MG63 (cell line): ENCODE measurements at places on chromosomes 3 and 15.

GRCh38 chr3:100069472-100069871 lies 44.8 kb downstream of the FILIP1L start:
- DNase-seq, result no peak

DNA sequence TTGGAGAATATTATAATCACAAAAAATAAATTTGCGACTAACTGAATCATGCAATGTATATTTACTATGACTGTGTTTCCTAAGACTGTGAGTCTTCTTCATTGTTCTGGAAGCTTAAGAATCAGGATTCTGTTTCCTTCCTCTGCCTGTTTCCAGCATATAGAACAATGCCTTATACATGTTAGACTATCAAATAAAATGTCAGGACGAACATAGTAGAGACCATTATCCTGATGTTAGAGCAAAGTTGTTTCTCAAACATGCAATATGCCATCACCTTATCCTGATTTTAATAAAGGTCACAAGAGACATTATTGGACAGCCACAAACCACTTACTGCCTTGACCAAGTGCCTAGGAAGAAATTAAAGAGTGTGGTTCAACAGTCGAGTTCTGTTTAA lies 457.4 kb upstream of the AGTR1 start:
- no peak for DNase-seq

GRCh38 chr15:36544518-36545466 lies 34.6 kb upstream of the CDIN1 start:
- DNase-seq, result no peak

DNA sequence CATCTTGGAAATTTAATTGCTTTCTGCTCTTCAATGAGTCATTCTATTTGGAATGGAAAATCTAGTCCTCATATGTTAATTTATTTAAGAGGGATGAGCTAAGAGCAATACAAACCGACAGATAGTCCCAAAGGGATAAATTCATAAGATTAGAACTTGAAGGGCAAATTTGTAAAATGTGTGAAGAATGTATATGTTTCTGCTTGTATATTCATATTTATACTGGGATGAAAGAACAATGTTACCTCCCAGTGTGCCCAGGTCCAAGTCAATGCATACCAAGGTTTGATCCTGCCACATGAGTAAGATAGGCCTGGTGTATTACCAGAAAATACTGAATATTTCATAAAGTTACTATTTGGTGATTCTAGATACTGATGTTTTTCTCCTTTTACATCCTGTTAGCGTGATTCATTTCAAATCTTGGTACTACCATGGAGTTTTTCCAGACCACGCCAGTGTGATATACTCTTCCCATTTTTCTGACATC lies 255.6 kb upstream of the SEMA6D start:
- no peak for DNase-seq

GRCh38 chr15:84714821-84715220 lies 1.1 kb downstream of the SEC11A start:
- no peak for DNase-seq

- DNase-seq, result no peak
Observed at GRCh38 chr3:197445896-197446699, 109.7 kb downstream of the BDH1 start.

GRCh38 chr3:119589102-119589773 lies 8.4 kb upstream of the PLA1A start:
- DNase-seq, result no peak

DNA sequence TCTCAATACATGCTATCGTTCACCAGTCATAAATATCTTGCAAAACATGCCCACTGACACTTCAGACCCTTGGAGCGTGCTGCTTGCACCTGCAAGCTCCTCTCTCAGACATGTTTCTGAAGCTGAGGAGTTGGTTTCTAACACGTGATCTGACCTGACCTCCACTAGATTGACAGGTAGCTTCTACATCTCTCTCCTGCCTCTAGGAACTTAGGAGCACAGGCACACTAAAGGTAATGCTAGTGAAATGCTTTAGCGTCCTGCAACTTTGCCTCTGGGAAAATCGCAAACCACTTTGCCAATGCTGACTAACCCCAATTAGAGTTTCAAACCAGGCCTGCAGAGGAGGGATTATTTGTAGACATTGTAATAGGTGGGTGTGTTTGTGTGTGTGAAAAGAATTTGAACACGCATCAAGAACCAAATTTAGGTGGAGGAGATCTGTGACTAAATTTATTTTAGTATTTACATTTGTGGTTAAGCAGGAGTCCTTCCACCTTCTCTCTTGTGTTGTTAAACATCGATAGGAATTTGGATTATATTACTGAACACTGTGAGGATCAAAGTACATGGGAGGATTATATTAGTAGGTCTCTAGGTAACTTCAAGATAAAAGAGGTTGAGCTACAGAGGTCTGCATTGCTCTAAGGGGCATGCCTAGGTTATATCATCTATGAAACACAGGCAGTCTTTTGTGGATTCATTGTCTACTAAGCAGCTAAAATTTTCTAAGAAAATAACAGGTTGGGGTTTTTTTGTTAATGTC lies 86.7 kb upstream of the ZBED2 start:
- peak; percentile 6 for DNase-seq

DNA sequence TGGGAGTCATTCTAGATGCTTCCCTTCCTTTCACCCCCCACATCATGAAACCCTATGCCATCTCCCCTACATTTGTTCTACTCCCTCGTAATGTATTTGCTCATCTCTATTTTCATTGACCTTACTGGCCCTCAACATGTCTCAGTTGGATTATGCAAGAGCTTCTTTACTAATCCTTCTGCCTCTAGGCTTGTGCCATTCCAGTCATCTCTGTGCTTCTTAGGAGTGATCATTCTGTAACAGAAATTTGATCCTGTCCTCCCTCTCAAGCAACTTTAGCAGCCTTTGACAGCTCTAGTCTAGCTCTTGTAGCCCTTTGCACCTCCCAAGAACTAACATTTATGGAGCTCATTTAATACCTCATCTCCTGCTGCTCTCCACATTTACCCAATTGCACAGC lies 64.7 kb downstream of the ISL2 start:
- DNase-seq, result no peak
